IPS DF 6.9 (cell line): ENCODE measurements at places on chromosomes 16 and 17.

- no peak for DNase-seq
Observed at GRCh38 chr16:17368951-17369350, 101.8 kb downstream of the XYLT1 start.

- no peak for DNase-seq
Observed at GRCh38 chr17:81008140-81008539, 16.5 kb downstream of the CHMP6 start.

DNA sequence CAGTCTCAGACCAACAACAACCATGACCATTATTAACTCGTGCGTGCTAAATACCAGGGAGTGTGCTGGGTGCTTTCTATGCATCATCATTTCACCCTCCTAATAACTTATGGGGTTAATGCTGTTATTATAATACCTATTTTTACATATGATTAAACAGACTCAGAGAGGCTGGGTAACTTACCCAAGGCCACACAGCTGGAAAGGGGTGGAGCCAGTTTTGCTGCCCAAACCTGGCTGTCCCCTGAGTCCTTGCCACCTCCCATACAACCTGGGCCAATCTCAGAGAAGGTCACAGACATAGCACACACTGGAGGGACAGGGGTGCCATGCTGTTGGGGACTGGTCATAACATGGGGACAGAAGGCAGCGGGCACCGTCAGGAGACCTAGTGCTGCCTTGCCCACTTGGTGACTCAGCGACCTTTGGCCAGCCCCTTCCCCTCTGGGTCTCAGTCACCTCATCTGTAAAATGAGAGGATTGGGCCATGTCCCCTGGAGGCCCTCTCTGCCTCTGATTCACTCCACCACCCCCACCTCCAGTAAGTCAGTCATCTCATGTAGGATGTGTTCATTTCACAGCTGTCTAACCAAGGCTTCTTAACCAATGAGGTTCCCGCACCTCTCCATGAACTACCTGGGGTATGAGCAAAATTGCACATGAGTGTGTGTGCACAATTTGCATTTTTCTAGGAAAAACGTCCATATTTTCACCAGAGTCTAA lies 11.4 kb upstream of the FADS6 start:
- no peak for DNase-seq

- DNase-seq, result no peak
Observed at GRCh38 chr16:48317614-48318315, 67.4 kb downstream of the SIAH1 start.

- DNase-seq, result no peak
Observed at GRCh38 chr17:3571043-3571900, 13.7 kb upstream of the TRPV3 start.

DNA sequence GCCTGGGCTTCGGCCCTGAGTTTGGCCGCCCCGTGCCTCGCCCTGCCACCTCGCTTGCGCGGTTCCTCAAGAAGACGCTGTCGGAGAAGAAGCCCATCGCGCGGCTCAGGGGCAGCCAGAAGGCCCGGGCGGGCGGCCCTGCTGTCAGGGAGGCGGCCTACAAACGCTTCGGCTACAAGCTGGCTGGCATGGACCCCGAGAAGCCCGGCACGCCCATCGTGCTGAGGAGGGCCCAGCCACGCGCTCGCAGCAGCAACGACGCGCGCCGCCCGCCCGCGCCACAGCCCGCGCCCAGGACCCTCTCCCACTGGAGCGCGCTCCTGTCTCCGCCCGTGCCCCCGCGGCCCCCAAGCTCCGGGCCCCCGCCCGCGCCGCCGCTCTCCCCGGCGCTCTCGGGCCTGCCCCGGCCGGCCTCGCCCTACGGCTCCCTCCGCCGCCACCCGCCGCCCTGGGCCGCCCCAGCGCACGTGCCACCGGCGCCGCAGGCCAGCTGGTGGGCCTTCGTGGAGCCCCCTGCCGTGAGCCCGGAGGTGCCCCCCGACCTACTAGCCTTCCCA lies 12.0 kb downstream of the MYO15A start:
- DNase-seq, result no peak

GRCh38 chr17:81593105-81593871 lies 41.1 kb upstream of the FAAP100 start:
- DNase-seq, result no peak

- no peak for DNase-seq
Observed at GRCh38 chr16:49681217-49681883, 174.6 kb downstream of the ZNF423 start.

GRCh38 chr17:83100853-83101391 lies 21.5 kb downstream of the METRNL start:
- no peak for DNase-seq

DNA sequence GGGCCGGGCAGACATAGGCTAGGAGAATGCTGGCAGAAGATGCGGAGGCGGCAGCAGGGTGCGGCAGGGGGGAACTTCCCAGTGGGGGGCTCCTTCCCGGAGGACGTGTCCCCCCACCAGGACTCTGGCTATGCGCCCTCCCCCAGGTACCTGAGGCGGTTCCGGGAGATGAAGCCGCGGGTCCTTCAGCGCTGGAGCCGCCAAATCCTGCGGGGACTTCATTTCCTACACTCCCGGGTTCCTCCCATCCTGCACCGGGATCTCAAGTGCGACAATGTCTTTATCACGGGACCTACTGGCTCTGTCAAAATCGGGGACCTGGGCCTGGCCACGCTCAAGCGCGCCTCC lies 3.4 kb downstream of the WNK4 start:
- no peak for DNase-seq

GRCh38 chr17:61517843-61518606 lies 65.8 kb downstream of the TBX4 start:
- no peak for DNase-seq

GRCh38 chr17:6811510-6811909 lies 20.0 kb downstream of the TEKT1 start:
- no peak for DNase-seq

- DNase-seq, result no peak
Observed at GRCh38 chr16:66273644-66274334, 92.7 kb upstream of the CDH5 start.

GRCh38 chr16:75065521-75066149 lies 50.9 kb downstream of the LDHD start:
- DNase-seq, result no peak
